ENCODE measurements at places on chromosomes 13 and 19.

- DNase-seq = no peak
Observed at GRCh38 chr19:42480335-42481095, 37.8 kb upstream of the CXCL17 start.

GRCh38 chr13:99640260-99640659 is 139.0 kb downstream of the TM9SF2 start:
- DNase-seq = no peak

- DNase-seq = no peak
Observed at GRCh38 chr13:30156826-30157615, 150.3 kb downstream of the KATNAL1 start.

DNA sequence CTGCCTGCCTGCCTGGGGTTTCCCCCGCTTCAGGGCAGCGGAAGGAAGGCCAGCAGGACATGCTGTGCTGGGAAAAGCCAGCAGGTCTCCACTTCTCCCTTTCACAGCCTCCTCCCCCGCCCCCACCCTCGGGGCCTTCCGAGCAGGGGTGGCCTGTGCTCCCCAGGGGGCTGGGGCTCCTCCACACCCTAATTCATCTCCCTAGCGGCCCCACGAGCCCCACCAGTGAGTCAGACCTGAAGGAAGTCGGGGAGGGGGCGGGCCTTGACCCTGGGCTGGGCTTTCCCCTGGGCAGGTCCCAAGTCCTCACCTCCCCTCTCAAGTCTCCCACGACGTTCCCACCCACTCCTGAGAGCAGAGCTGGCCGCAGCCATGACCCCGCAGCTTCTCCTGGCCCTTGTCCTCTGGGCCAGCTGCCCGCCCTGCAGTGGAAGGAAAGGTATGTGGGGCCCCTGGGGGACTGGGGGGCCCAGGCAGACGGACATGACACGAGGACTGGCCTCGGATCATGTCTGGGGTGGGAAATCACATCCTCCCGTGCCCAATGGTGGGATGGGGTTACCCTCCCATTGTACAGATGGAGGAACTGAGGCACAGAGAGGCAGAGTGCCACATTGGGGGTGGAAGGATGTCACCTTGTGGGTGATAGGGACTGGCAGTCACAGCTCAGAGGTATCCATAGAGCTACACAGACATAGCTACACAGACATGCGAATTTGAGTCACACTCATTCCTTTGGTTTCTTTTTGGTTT is at the start of gene EBI3:
Gene EBI3 (plus strand): TSS at position 345 of the 753 bp plus-strand sequence. CDS start 28 bp downstream, at position 373.
- no peak for DNase-seq

- DNase-seq = peak; percentile 75
Observed at GRCh38 chr13:30690282-30691188, 44.8 kb upstream of the ALOX5AP start.

- DNase-seq = no peak
Observed at GRCh38 chr13:62684359-62684758, 1268.7 kb upstream of the PCDH20 start.

Measured in uterus (tissue), 4 donors.